Activated CD4-positive, alpha-beta memory T cell treated with anti-CD3 and anti-CD28 coated beads for 36 hours (primary cell): ENCODE measurements at places on chromosomes 3 and 15.
A peak's percentile ranks its signal among the peaks of the same experiment; 100 is the strongest.

DNA sequence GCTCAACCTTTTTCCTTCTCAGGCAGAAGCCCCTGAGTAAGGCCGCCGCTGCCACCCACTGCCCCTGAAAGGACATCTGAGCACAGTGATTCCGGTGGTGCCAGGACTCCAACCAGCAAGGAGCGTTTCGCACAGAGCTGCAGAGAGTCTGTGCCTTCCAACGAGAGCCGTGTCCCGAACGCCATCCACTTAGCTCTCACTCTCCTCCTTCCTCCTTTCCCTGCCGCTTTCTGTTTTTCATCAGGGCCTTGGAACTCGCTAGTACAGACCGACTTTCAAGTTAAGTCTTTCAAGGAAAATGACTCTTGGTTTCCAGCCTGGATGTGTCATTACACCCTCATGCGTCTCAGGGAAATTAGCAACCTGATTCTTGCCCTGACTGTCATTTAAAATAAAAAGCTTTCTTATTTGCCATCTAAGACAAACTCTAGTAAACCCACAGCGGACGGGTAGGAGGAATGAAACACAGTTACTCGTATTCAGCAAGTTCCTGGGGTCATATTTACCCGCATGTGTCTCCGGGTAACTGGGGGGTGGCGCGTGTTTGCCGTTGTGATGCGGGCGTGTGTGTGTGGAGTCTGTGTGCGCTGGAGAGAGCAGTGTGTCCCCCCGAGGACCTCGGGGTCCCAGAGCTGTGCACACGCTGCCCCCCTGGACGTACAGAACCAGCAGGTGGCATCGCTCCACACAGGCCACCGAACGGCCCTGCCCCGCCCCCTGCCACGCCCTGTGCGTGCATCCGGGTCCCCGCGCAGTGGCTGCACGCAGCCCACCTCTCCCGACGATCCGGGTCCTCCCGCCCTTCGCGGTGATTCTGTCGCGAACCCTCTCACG lies 30.4 kb upstream of the ALDH1A3 start:
- DNase-seq, result peak; percentile 59

DNA sequence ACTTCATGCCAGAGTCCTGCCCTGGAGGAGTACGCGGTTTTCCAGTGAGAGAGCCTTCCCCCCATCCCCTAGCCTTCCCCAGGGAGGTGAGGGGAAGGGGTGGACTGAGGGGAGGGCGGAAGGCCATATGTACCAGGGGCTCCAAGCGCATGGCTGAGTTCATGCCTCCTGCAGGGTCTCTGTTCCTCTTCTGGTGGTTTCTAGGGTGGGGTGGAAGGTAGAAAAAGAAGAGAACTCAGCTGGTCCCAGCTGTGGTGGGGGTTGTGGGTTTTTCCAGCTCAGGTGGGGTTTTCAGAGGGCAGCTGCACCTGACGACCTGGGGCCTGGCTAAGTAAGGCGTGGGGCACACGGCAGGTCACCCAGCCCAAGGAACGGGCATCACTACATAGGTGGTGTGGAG lies 10.7 kb upstream of the IQSEC1 start:
- DNase-seq, result no peak

DNA sequence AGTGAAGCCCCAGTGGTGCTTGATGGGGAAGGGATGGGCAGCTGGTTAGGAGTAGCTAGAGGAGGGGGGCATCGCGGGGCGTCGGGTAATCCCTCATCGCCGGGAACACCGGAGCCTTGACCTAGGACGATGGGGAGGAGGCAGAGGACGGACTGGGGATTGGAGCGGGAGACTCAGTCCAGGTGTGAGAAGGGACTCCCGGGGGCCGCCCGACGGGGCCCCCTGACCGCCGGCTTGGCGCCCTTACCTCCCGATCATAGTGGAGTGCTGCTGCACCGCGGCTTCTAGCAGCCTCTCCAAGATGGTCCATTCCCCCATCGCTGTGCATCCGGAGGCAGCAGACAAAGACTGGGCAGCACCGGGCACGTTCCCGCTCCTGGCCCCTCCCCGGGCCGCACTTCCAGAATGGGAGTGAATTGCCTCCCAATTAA lies 612 bp downstream of the GJD2 start:
- DNase-seq, result no peak

DNA sequence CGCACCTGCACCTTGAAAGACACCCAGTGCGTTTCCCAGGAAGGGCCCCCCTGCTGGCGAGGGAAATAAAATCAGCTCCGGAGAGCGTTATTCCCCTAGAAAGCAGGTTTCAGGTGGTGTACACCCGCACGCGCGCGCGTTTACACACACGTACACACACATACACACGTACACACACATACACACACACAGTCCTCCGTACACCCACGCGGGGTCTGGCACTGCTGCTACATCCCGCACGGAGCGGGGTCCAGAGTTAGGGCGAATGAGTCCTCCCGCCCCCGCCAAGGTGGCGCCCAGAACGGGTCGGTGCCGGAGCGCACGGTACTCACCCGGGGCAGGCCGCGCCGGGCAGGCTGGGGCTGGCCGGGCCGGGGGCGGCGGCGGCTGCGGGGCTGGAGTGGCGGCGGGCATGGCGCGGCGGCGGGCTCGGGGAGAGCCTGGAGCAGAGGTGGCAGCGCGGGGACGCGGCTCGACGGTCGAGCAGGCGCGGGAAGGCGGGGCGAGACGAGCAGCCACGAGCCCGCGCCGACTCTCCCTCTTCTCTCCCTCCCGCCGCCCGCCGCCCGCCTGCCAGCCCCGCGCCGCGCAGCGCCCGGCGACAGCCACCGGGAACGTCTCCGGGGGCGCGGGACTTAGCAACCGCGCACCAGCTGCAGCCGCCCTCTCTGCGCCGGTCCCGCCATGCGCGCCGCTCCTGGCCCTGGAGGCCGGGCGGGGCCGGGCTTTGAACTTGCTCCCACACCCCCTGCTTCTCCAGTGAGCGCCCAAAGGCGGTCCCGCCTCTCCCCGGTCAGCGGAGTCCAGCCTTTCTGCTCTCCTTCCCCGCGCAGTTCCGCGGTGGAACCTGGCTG lies at the start of gene DCLK3:
Gene DCLK3, minus strand, starts transcription at position 704 of the 854 bp plus-strand sequence. Its CDS starts 290 bp downstream, at position 414.
- peak; percentile 25 for DNase-seq

DNA sequence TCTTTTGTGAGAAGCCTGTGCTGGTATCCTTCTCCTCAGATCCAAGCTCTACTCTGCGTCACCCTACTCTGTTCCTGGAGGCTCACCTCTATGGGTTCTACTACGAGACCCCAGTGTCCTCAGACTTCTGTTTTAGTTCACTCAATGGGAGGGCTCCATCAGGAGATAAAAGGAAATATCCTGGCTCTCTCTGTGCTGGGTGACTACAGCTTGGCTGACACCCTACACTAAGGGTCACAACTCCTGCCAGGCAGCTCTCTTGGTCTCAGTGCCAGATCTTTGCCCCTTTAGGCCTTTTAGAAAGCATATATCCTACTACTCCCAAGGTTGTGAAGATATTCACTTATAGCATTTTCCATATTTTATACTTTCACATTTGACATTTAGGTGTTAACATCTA lies 46.5 kb downstream of the SPG11 start:
- DNase-seq, result no peak

DNA sequence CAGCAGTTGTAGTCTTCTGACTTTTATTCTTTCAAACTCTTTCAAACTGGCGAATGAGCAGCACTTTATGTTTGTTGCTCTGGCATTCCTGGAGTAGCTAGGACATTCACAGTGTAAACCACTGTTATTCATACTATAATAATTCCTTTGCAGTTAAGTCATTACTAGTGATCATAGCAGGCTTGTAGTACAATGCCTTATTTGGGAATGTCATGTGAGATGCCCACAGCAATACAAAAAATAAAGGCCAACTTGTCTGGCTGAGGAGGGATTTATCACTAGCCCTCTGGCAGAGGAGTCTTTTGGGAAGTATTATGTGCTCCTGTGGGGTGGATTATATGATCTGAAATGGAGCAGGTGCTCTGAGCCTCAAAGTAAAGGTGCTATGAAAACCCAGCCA lies 197.2 kb downstream of the VGLL3 start:
- no peak for DNase-seq

GRCh38 chr3:116059421-116060096 lies 385.7 kb downstream of the LSAMP start:
- DNase-seq, result no peak
